ENCODE measurements at places on chromosomes 11 and 22.
A peak's percentile ranks its signal among the peaks of the same experiment; 100 is the strongest.

GRCh38 chr11:47573321-47573720 lies 5.4 kb downstream of the KBTBD4 start:
- DNase-seq, result no peak

DNA sequence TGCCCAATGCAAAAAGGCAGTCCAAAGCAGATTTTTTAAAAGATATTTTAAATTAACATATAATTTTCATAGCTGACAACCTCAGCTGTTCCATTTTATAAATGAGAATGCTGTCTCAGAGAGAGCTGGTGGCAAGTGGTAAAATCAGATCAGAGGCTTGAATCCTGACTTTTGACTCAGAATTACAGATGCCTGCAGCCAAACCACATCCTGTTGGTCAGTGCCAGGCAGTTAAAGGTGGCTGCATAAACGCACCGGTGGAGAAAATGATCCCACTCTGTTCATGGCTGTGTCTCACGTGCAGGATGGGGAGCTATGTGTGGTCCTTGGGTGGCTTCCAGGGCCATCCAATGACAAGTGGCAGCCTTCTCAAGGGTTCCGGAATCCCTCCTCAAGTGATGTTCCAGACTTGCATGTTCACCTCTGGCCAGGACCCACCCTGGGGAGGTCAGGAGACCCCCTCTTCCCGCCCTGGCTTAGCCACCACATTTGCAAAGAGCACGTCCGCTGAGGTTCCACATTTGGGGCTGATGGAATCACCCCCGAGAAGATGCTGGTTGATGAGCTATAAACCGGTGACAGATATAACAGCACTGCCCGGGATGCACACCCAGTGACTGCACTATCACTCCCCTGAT lies 155.5 kb downstream of the SHANK2 start:
- no peak for DNase-seq

DNA sequence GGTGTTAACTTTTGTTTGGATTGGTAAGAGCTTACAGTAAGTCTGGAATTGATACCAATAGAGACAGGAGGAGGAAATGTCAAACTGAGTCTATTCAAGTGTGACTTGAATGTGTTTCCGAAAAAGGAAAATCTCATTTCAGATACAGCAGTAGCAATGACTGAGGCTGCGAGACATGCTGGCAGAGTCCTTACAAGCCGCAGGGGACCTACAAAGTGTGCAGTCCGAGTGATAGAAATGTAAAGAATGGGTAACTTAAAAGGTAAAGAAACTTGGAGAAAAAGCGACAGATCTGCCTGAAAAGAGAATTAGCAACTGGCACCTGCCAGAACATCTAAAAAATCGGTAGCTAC lies 444 bp downstream of the CWF19L2 start:
- peak; percentile 21 for DNase-seq

- no peak for DNase-seq
These were observed 65.8 kb downstream of the LRRC32 start for GRCh38 chr11:76604626-76605241.

DNA sequence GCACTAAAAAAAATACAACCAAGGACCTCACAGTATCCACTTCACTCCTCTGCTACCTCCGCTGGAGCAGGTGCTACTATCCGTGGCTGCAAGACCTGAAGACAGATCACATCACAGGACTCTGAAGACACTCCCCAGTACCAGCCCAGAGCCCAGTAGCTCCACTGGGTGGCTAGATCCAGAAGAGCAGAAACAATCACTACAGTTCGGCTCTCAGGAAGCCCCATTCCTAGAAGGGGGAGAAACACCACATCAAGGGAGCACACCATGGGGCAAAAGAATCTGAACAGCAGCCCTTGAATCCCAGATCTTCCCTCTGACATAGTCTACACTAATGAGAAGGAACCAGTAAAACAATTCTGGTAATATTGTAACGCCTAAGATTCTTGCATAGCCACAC lies 494.0 kb upstream of the FAT3 start:
- no peak for DNase-seq

GRCh38 chr11:127350476-127350875 lies 349.9 kb upstream of the KIRREL3 start:
- no peak for DNase-seq

DNA sequence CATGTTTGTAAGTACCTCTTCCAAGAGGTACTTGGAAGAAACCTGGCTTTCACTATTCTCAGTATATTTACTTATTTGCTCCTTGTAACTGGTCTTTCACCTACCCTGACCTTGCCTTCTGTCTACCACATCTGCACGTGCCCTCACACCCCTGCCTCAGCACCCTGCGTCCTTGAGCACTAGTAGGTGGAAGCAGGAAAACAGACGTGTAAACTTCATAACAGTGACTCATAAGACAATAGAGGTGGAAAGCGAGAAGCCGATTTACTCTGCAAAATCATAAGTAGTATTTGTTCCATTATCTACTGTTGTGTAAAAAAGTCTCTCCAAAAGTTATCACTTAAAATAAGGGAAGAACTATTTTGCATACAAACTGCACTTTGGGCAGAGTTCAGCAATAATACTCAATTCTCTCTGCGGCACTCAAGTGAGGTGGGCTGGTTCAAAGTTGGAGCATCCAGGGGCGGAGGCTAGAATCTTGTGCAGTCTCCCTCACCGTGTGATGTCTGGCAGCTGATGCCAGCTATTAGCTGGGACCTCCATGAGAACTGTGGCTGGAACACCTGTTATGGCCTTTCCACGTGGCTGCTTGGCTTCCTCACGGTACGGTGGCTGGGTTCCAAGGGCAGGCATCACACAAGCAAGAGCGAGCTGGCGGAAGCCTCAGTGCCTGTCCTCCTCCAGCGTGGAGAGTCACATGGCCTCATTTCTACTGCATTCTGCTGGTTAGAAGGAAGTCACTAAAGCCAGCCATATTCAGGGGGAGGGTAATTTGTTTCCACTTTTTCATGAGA lies 30.4 kb downstream of the PACS1 start:
- DNase-seq, result no peak
